Activated CD8-positive, alpha-beta T cell treated with anti-CD3 and anti-CD28 coated beads for 36 hours (primary cell): ENCODE measurements at places on chromosomes 7 and 10. TPM values are rescaled to one million over a fixed set of nuclear protein-coding genes. Genes with fewer than 3 reads are reported as not detected.

DNA sequence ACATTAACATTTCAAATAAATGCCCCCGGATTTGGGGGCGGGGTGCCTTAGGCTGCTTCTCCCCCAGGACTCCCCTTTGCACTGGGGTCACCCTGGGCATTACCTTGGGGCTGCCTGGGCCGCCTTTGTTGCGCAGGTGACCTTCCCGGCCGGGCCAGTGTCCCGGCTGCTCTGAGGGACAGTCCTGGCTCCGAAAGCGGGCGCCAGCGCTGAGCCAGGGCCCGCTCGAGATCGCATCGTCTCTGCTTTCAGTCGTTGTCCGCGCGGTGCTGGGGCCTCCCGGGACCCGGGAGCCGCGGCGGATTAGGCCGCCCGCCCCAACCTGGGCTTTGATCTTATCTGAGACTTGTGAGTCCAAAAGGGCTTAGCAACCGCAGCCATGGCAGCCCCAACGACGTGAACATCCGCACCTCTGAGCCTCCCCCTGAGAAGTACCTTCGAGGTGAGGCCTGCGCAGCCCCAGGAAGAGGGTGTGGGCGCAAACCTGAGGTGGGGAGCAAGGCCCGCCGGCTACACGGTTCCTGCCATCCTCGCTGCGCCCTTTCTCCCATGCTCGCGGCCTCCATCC, 14.8 kb upstream of the WAPL start:
- DNase-seq: peak; percentile 71

FAM25G gene
- total RNA-seq: not detected

DNA sequence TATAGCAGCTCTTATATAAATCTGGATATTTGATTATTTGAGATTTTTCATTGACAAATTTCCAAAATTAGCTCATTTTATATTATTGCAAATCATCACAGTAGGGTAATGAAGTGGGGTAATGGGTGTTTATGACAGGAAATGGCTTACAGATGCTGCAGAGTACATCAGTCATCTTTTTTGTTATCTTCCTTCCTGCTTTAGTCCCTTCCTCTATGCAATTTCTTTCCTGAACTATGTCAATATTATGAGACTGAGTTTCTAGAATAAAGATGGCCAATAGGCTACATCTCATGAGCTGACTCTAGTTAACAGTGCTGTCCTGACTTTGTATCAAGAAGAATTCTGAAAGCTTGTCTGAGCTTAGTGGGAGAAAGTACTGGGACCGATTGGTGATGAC, 244.5 kb downstream of the XPNPEP1 start:
- no peak for DNase-seq

GIMAP8 gene
- 8.7 TPM for total RNA-seq

DNA sequence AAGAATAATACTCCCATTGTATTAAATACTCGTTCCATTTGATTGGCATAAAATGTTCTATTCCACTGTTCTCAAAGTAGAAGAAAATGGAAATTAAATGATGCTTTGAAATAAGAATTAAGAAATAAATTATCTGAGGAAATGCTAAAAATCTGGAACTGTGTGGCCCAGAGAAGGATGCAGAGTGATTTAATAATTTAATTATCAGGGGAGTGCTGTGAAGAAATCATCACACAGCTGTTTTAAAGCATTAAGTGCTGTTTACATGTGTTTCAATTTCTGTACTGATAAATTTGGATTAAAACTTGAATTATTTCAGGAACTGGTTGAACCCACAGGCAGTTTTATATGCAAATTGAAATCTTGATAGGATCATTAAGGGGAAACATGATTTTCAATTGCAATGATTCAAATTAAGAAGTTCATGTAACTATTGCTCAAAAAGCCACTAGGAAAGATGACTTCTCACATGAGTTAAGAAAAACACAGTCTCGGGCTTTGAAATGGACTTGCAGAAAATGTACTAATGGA, 56.3 kb downstream of the COL28A1 start:
- no peak for DNase-seq

GRCh38 chr7:61111-61510, 131.3 kb upstream of the FAM20C start:
- DNase-seq: no peak

DNA sequence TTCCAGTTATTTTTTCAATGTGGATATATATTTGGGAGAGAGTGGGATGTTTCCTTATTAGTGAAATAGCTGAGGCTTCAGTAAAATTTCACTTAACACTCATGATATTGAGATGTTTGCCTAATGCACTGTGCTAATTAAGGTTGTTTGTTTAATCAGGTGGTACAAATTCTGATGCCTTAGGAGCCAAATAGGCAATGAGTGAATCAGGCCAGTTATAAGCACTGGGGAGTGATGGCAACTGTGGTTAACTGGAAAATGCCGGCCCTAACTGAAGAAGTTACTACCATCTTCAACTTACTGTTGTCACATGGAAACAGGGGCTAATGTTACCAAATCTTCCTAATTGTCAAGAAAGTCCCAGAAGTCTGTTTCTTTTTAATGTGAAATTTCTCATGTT, 32.0 kb downstream of the VCL start:
- DNase-seq: no peak

DNA sequence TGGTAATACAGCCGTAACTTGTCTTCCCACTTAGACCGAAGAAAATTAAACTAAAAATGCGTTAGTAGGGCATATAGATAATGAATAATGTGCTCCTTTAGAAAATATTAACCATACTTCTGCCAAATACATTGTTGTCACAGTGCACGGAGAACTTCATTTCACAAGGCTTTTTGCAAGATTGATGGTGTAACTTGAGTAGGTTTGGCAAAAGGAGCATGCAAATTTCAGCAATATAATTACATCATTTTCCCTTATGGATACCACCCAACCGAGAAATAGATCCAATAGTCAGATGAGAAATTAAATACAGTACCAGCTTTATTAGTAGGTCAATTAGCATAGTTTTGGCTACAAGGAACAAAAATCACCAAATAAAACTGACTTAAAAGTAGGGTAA, 792.6 kb upstream of the C7orf33 start:
- DNase-seq: no peak

TWIST1 gene
- total RNA-seq: not detected

DNA sequence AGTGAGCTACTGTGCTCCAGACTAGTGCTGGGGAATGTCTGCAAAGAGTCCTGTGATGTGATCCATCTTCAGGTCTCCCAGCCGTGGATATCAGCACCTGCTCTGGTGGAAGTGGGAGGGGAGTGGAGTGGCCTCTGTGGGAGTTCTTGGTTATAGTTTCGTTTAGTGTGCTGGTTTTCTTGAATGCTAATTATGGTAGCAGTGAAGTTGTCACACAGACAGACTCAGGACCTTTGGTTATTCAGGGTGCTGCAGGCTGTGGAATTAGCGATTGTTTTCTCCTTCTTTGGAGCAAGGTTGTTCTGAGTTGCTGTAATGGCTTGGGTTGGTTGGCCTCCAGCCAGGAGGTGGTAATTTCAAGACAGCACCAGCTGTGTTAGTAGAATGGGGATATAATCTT, 132.7 kb upstream of the HGF start:
- DNase-seq: no peak

VSTM4 gene
- total RNA-seq: 0.04 TPM

DNA sequence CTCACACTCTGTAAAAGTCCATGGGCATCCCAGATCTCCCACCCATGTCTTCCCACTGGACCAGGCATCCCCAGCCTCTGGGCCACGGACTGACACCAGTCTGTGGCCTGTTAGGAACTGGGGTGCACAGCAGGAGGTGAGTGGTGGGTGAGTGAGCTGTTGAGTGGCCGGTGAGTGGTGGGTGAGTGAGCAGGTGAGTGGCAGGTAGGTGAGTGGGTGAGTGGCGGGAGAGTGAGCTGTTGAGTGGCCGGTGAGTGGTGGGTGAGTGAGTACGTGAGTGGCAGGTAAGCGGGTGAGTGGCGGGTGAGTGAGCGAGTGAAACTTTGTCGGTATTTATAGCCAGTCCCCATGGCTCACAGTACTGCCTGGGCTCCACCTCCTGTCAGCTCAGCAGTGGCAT, 471.2 kb downstream of the DNAJB6 start:
- no peak for DNase-seq

DNA sequence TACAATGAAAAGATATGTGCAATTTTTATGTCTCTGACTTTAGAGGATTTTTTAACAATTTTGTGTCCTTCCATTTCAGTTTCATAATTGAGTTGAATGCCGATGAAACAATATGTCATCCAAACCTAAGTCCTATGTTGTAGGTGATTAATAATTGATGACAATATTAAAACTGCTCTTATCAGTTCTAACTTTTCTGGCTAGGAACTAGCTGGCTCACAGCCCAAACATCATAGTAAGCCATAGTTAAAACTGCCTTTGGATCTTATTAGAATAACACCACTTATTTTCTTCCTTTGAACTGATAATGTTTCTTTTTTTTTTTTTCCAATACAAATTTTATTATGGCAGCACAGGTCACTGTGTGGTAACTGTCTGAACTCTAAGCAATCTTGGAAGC, 230.9 kb downstream of the GRM8 start:
- DNase-seq: no peak

DNA sequence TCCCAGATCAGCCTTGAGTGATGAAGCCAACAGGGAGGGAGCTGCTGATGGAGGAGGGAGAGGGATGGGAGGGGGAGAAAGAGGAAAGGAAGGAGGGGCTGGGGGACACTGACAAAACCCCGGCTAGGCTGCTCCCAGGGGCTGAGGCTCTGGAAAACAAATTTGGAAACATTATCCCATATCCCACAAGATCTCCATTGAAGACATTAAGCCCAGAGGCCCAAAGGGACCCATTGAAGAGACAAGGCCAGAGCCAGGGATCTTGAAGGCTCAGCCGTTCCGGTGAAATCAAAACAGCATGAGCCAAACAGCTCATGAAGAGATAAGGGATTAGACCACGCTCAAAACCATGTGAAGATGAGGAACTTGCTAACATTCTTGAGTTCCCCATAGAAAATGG, 184.3 kb upstream of the ITGB1 start:
- no peak for DNase-seq

PALD1 gene
- total RNA-seq: 6.6 TPM

DNA sequence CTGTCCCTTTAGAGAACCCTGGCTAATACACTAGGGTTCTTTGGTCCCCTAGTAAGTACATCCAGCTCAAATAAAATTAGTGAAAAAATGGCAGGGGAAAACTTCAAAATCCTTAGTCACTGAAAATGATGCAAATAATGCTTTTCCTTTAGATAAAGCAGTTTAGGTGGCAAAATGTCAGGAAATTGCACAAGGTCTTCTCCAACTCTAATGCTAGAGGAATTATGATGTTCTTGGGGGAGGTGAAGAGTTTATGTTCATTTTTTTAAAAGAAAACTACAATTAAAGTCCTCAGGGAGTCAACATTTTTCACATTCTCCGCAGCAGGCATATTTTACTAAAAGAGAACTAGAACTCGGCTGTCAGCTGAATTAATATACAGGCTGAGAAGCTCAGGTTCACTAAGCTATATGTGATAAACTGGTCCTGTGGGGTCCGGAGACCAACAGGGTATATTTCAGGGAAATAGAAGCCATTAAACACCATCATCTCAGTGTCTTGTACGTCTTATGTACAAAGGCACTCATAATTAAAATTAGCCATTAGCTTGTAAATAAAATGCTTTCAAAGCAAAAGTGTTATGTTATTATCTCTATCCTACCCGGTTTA, 1164.7 kb upstream of the AUTS2 start:
- no peak for DNase-seq

EBLN1 gene
- total RNA-seq: not detected

- DNase-seq: peak; percentile 51
These were observed at the start of gene ADRB1 for GRCh38 chr10:114043532-114044246. Gene ADRB1 (plus strand): TSS chr10:114043866. CDS start chr10:114044133, 267 bp downstream.

ASAH2B gene
- 3.8 TPM for total RNA-seq

- DNase-seq: no peak
These were observed 16.2 kb downstream of the GHITM start for GRCh38 chr10:84155521-84155920.
